ENCODE measurements at places on chromosomes 7 and 10.
A peak's percentile ranks its signal among the peaks of the same experiment; 100 is the strongest.

- DNase-seq: no peak
These were observed 400.4 kb upstream of the PODXL start for GRCh38 chr7:131956864-131957263.

DNA sequence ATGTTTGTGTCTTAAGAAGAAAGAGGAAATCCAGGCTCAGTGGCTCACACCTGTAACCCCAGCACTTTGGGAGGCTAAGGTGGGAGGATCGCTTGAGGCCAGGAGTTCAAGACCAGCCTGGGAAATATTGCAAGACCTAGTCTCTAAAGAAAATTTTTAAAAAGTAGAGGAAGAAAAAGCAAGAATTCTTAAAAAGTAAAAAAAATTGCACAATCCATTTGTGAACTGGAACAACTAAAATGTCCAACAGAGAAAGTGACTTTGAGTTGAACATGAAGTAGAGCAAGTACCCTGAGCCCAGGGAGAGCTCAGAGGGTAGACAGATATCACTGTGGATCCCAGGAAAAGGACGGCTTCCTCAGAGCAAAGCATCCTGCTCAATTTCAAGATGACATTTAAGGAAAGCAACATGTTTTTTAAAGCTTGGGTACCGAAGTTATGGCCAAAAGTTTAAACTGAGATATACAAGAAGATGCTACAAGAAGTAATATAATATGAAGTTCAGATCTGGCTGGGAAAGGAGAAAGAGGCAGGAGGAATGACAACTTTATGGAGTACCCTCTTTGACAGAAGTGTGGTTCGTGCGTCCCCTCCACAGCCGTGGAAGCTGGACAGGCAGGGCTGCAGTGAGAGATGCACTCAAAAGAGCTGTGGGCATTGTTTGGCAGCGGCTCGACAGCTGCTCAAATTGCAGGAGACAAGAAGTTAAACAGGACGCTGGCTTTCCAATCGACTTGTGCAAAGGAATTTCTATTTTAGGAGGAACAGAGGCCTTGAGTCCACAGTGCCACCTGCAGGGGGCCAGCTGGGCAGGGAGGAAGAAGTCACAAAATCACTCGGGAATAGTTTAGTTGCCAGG lies 201.3 kb downstream of the JCAD start:
- peak; percentile 55 for DNase-seq

GRCh38 chr7:70595755-70596597 lies 536.0 kb upstream of the GALNT17 start:
- no peak for DNase-seq

DNA sequence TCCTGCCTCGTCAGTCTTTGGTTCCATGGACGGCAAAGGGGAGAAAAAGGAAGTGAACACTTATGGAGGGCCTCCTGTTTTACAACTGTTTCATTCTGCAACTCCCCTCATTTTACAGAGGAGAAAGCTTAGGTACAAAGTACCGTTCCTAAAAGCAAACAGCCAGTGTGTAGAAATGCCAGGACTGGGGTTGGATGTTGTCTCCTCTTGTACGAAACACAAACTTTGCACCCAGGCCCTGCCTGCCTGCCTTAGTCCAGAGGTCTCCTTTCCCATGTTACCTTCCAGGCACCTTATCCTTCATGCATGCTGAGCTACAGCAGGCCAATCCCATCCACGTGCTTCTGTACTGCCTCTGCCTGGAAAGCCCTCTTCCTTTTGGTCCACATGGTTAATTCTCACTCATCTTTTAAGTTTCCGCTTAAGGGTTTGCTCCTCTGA lies 86.0 kb downstream of the ICA1 start:
- DNase-seq: no peak

DNA sequence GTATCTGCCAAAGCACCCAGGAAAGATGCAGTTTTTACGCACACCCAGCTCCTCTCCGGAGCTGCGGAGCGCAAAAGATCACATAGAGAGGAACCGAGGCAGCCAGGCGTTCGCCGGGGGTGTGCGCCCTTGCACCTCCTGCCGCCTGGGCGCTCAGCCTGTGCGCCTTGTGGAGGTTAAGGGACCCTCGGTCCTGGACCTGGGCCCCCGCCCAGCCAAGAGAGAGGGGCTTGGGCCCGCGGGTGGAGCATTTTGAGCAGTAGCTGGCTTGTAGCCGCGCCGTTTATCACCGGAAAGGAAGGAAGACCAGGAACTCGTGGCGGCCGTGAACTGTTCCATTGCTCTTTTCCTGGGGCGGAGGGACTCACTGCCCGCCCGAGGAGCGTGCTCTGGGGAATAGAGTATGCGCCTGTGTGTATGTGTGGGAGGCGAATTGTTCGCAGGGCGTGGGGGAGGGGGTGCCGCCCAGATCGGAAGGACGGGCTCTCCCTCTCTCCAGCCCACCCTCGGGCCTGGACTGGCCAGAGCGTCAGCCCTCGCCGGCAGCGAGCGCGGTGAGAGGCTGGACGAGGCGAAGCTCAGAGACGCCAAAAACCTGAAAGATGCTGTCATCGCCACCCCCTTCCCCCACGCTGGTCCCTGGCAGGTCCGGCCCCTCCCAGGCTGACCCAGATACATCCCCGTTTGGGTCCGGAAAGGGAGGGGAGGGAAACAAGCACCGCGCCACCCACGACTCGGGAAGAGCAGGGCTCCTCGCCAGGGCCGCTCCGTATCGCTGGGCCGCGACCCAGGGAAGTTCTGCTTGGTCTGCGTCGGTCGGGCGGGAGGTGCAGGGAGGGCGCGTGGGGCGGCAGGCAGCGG lies 1.2 kb upstream of the WNT2 start:
- peak; percentile 48 for DNase-seq

DNA sequence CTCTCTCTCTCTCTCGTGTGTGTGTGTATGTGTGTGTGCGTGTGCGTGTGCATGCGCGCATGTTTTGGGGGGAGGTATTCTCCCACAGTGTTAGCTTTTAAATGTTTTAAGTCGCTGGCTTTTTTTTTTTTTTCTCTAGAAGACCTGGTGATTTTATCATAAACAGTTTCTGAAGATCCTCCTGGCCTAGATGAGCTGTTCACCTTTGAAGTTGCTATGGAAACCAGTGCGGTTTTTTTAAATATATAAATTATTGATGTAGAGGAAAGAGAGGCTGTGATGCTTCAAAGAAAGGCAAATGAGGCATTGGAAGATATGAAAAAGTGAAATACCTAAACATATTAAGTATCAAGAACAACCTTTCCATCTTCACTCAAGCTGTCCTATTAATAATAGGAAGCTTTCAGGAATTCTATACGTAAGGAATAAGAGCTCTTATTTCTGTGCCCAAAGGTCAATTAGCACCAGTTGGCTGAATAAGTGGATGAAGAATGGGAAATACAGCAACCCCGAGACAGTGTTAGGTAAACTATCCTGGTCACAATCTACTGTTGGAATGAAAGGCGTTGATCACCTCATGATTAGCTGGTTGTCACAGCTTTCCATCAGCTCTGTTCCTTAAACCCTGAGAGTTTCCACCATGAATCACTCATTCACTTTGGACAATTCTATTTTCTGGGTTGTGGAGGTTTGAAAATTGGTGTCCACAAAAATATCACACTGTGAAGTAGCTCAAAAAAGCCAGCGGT lies 66.5 kb upstream of the SLC35G1 start:
- no peak for DNase-seq

DNA sequence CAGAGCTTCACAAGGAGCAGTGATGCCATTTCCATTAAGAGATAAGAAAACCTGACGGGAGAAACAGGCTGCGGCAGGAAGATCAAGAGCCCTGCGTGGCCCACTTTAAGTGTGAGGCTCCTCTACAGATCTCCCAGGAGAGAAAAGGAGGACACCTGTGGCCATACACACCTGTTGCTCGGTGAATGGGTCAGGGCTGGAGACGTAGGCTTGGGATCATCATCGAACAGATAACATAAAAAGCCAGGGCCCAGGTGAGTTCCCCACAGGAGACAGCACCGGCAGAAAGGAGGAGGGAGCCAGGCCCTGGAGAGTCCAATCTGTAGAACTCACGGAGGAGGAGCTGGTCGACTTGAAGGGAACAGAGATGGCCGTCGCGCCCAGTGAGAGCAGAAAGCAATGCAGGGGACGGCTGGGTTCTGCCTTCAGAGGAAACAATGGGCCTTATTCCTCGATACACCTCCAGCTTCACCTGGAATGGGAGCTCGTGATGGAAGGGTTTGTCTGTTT lies 556.8 kb downstream of the DNAJB6 start:
- DNase-seq: no peak

GRCh38 chr7:18330548-18330947 lies 165.0 kb upstream of the HDAC9 start:
- DNase-seq: peak; percentile 45

DNA sequence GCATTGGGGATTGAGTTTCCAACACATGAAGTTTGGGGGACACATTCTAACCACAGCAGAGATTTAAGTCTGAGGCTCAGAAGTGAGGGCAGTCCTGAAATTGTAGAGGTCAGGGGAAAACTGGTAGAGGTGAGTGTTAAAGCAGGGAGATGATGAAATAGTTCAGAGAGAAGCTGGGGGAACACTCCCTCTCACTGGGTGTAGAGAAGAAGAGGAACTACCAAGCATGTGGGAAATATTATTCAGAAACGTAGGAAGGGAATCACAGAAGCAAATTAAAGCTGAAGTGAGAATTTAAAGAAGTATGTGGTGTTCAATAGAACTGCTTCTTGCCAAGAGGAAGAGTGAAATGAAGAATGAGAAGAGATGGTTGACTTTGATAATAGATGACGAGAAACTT lies 121.5 kb upstream of the FAM3C start:
- no peak for DNase-seq

DNA sequence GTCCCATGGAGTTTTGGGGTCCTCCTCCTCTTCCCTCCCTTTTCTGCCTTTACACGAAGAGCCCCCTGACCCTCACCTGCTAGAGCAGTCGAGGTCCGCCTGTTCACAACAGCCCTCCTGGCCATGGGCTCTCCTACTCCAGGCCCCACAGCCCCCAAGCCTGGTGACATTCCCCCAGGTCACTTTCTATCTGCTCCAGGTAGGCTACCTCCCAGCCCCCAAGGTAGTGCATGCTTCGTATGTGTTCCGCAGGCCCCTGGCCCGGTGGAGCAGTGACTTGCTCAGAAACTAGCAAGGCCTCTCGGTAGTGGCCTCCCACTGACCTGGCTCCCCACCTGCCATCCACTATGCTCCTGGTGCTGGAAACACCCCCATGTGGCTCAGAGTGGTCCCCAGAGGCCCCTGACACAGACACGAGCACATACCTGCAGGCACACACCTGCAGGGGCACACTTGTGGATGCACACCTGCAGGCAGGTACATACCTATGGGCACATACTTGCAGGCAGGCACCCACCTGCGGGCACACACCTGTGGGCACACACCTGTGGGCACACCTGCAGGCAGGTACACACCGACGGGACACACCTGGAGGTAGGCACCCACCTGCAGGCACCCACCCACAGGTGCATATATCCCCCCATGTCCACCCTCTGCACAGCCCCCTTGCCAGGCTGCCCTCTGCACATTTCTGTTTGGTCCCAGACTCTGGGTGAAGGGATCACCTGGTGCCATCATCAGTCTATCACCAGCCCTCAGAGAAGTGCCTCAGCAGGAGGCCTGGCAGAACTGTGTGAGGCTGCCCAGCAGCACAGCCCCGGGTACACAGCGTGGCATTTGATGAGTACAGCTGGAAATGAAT lies 322.5 kb downstream of the PTPRN2 start:
- DNase-seq: no peak

- DNase-seq: no peak
These were observed 88.0 kb downstream of the RAPGEF5 start for GRCh38 chr7:22268884-22269421.

DNA sequence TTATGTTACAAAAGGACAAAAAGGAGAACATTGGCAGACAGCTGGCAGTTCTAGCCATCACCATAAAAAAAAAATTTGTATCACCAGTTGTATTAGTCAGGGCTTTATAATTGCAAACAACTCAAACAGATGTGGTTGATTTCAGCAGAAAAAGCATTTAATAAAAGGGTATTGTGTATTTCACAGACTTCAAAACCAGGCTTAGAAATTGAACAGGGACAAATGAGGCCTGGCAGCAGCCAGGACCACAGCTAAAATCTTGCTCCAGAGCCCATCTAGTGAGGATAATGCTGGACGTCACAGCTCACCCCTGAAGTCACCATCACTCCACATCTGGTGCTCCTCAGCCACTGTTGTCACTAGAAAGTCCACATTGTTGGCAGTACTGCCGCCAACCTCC lies 52.9 kb upstream of the CALD1 start:
- no peak for DNase-seq

GRCh38 chr7:28383975-28384374 lies 28.3 kb upstream of the CREB5 start:
- DNase-seq: no peak

- no peak for DNase-seq
These were observed 8.6 kb upstream of the CACUL1 start for GRCh38 chr10:118763202-118763988.

GRCh38 chr10:71715026-71715425 lies 4.6 kb downstream of the C10orf105 start:
- DNase-seq: no peak

DNA sequence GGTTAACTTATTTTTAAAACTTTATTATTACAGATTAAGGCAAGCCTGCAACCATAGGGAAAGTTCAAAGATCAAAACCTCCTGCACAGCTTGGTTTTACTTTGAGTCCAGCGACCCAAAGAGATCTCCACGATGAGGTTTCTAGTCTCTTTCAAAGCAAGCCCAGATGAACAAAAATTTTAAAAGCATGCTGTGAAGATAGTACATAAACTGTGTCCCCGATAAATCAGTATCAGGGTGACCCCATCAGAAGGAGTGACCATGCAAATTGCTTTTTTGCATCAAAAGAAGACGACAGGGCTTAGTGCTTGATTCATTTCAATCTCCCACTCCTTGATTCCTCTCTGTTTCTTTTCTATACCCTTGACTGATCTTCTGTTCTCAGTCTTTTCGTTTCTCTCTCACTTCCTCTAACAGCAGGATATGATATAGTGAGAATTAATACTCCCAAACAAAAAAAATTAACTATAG lies 16.0 kb upstream of the DNTT start:
- no peak for DNase-seq

GRCh38 chr10:18472977-18473376 lies 178.4 kb downstream of the NSUN6 start:
- no peak for DNase-seq
